SIG-M5 (cell line): ENCODE measurements at places on chromosomes 7 and 10.

DNA sequence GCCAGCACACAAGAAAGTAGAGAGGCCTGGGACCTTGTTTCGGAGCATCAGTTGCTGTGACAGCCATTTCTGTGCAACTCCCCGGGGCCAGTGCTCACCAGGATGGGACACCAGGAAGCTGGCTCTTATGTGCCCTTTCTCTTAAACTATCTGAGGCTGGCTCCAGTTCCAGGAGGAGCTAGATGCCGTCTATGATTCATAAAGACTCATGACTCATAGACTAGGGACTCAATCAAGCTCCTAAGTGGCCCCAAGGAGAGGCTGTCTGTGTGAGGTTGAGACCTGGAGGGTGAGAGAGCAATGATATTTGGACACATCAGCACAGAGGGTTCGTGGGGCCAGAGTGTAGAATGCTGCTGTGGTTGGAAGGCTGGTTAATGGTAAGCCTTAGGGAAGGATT is 580.1 kb downstream of the CCSER2 start:
- no peak for DNase-seq

DNA sequence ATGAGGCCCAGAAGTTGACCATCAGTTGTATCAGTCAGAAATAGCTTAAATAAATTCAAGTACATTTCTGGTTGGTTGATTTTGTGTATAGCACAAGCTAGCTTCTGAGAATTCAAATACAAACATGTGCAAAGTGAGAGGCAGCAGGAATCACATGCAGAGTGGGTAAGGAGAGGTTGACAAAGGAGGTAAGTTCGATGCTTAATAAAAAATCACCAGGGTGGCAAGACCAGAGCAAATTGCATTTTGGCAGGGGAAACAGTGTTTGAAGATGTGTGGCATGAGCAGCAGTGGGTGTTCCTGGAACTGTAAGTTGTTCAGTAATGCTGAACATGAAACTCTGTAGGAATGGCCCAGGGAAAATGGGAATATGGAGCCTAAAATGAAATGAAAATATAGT is 52.6 kb downstream of the GNAI1 start:
- DNase-seq, result no peak

GRCh38 chr7:134823400-134823799 is 44.0 kb downstream of the CALD1 start:
- DNase-seq, result no peak

- DNase-seq, result no peak
Measured at GRCh38 chr10:74738985-74739567, 87.3 kb upstream of the KAT6B start.

GRCh38 chr7:134126966-134127848 is at the start of gene LRGUK:
LRGUK (plus strand) TSS chr7:134127340; CDS start chr7:134127368, 28 bp downstream.
- DNase-seq, result peak; percentile 30
